ENCODE measurements at places on chromosomes 4 and X.

DNA sequence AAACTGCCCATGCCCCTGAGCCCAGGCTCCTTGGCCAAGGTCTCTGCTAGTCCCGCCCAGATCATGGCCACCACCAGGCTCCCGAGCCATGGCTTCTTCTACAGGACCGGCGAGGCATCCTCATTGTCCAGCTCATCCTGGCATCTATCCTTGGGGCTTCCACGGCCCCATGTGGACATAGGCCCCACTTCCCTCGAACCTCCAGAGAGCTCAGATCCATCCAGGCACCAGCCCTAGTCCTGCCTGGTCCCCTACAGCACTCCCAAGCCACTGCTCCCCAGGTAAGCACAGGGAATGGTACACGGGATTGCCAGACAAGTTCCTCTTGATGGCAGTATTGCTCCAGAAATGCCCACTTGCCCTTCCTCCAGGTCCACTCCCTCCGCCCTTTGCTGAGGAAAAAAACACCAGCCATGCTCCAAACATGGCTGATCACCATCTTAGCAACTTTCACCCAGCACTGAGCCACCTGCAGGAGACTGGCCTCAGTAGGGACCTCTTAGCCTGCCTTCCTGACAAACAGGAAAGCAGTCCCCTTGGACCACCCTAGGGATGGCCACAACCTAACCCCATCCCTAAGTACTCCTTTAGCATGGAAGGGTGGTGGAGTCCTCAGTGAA is 272.1 kb upstream of the AGTR2 start:
- peak; percentile 88 for DNase-seq

DNA sequence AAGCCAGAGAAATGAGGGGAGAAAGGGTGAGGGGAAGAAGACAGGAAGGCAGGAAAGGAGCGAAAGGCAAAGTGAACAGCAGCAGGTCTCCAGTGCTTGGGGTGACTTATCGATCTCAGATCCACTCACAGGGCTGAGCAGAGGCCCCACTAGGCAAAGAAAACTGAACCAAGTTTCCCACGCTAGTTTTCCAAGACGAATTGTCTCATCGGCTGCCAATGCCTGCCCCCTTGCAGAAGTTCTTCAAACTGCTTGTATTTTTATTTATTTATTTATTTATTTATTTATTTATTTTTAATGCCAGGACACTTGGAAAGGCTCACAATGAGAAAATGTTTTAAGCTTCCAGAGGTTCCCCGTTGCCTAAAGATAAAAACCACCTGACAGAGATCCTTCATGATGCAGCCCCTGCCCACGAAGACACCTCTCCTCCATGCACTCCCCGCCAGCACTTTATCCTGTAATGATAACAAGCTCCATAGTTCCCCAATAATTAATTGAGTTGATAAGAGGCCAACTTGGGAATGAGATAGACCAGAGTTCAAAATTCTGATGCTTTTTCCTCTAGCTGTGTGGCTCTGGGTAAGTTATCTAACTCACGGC is 43.2 kb downstream of the QDPR start:
- DNase-seq, result no peak

DNA sequence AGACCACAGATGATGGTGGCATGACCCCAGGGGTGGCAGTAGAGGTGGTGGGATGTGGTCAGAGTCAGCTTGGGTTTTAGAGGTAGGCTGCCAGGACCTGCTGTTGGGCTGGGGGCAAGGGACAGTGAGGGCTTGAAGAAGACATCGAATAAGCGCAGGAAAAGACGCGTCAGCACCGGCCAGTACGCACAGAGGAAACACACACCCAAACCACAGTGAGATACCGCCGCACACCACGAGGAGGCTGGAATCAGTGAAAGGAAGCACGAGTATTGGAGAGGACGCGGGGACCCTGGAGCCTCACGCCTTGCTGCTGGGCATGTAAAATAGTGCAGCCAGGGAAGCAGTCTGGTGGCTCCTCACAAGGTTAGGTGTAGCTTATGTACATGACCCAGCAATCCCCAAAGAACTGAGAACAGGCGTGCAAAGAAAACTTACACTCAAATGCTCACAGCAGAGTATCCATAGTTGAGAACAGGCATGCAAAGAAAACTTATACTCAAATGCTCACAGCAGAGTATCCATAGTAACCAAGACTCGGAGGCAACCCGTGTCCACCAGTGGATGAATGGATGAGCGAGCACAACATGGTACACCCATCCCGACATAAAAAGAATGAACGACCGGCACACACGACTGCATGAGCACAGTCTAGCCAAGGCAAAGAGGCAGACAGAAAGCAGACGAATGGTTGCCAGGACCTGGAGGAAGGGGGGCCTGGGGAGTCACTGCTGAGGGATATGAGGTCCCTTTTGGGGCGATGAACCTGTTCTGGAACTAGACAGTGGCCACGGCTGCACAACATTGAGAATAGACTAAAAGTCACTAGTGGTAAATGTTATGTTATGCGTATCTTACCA is 13.3 kb downstream of the PDZD4 start:
- DNase-seq, result no peak

DNA sequence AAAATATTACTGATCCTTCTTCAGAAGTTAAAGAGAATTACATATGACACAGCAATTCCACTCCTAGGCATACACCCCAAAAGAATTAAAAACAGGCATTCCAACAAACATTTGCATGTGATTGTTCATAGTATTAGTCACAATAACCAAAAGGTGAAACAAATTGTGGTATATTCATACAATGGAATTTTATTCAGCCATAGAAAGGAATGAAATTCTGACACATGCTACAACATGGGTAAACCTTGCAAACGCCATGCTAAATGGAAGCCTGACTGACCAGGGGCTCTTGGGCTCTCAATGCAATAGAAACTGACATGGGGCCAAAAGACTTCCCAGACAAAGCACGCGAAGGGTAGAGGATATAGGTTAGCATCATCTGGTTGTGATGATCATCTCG is 62.1 kb upstream of the S100G start:
- no peak for DNase-seq

GRCh38 chr4:3396600-3396999 is 45.2 kb upstream of the HGFAC start:
- DNase-seq, result no peak

DNA sequence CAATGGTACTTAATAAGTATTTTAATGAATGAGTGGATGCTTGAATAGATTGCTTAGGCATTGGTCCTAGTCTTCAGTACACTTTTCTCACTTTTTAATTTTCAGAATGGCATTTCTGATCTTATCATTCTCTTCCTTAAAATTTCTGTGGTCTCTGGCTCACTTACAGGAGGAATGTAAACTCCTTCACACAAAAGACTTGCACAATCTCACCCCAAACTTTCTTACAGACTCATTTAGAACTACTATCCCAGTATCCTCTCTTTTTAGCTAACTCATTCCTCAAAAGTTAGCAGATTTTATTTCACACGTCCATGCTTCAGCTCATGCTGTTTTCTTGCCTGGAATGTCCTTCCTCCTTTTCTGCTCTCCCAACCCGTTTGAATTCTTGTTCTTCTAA is 350.1 kb downstream of the GRXCR1 start:
- no peak for DNase-seq

DNA sequence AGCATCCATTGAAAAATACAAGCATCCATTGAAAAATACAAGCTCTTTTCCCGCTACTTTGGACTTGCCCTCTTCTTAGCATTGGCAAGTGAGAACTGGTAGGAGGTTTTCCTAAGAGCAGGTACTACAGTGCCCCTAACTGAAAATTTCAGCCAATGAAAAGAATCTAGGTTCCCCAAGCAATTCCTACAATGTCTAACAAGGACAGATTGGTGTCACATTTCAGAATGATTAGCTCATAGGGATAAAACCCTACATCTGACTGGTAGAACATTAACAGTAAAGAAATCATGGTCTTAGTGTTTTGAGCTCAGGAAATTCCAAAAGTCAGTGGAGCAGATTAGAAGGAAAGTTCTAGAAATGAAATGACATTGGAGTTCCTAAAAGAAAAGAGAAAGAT is 68.6 kb upstream of the QRFPR start:
- DNase-seq, result no peak

- no peak for DNase-seq
Measured at GRCh38 chr4:57333684-57334083, 223.5 kb upstream of the IGFBP7 start.

DNA sequence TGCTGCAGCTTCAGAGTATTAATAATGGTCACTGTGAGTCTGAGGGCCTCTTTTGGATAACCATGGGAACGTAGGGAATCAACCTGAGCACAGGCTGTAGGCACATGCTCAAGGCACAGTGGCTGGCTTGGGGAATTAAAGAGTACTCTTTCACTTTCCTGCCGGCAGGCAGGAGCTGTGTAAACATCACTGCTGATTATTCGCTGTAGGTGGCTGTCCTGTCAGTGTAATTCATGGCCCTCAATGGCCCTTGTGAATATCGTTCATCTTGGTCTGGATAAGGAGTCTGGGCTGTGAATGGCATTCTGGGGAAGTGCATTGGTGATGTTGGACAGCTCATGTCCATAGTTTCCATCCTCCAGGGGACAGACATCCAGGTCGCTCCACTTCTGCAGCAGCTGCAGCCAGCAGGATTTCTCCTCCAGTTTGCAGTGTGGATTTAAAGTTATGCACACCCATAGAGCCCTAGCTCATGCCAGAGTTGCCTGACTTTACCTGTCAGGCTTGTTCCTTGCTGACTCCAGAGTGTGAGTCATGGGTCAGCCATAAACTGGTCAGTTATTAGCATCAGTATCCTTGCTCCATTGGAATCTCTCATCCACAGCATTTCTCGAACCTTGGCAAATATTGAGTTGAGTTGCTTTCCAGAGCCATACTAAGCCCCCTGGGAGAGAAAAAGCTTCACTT is 43.0 kb downstream of the C4orf33 start:
- no peak for DNase-seq

DNA sequence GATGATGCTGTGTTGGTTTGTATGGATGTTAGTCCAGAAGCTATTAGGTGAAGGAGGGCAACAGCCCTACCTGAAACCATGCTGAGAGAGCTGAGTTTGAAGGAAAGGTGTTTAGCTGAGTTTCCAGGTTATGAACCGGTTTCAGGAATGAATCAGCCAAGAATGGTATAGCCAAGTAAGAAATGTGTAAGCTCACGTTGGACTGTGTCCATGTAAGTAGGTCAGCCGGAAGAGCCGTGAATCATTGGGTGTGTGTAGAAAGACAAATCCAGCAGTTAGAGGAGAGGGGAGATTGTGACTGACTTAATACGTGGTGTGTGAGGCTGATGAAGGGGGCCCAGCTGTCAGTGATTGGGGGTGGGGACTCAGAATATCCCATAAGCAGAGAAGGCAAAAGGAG is 77.2 kb upstream of the SPIN4 start:
- DNase-seq, result no peak

GRCh38 chrX:8971116-8971515 is 62.8 kb downstream of the FAM9B start:
- no peak for DNase-seq

DNA sequence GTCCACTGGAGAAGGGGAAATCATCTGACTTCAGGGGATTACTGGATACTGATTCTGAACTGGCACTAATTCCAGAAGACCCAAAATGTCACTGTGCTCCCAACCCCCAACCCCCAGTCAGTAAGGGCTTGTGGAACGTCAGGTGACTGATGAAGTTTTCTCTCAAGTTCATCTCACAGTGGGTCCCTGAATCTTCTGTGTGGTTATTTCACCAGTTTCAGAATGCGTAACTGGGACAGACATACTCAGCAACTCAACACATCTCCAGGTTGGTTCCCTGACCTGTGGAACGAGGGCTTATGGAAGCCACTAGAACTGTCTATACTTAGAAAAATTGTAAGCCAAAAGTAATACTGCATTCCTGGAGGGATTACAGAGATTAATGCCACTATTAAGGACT is 45.3 kb downstream of the DDX60L start:
- no peak for DNase-seq

GRCh38 chrX:132716006-132716405 is 227.2 kb upstream of the MBNL3 start:
- no peak for DNase-seq

DNA sequence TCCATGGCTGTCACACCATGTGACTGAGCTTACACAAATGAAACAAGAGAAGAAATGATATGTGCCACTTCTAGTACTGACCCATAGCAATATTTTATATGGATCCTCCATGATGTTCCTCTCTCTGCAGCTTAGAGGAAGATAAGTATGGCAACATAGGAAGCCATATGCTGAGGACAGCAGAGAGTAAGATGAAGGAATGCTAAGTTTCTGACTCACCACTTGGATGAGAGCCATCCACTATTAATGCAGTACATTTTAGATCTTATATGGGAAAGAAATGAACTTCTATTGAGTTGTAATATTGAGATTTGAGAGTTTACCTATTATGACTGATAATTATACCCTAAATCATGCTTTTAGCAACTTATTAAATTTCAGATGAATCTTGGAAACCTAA is 386.9 kb upstream of the MAOA start:
- DNase-seq, result no peak

DNA sequence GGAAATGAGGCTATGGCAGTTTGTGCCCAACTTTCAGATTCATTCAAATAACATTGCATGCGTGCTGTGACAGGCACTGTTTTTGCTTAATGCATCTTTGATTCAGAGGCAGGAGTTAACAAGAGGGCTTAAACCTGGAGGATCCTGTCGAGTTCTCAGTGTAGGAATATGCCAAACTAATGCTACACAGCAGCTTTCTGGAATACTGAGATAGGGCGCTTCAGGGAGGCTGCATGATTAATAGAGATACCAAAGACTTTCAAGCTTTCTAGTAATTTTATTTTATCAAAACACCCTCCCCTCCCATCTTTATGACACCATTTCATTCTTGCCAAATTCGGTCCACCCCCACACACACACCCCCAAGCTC is 636 bp upstream of the TIMM8A start:
- no peak for DNase-seq

- DNase-seq, result peak; percentile 20
Measured at GRCh38 chrX:39855748-39856129, 242.0 kb downstream of the BCOR start.

DNA sequence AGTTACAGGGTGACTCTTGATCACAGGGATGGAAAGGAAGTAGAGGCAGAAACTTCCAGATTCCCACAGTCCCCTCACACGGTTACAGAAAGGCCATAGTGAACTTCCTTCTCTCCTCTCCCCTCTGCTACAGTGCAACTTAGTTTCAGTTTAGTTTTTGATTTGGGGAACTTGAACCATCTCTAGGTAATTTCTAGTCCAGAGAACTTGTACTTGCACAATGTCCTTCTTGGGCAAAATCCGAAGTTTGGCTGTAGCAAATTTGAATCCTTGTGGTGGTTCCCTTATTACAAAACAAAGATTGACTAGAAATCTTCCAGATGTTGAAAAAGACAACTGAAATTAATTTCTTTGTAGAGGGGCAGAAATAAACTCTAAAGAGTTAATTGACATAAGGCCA is 1.2 kb upstream of the BLTP1 start:
- DNase-seq, result no peak

Measured in NCI-H2107 (cell line).